ENCODE measurements at places on chromosomes 16 and 17. TPM values are rescaled to one million over a fixed set of nuclear protein-coding genes. Genes with fewer than 3 reads are reported as not detected.

DNA sequence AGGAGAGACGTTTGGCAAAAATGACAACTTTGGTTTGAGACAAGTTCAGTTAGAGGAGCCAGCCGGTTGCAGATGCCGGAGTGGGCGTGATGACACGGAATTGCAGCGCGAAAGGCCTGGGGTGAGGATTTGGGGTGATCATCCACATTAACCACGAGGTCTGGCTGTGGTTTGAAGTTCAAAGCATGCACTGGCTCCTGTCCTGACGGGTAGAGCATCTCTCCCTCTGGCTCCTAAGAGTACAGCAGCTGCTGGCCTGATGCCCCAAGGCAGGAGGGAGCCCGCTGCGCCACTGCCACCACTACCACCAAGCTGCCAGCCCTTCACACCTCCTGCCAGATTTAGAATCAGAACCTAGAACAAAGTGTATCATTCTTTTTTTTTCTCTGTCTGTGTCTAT is 3.7 kb downstream of the RHBDL3 start:
- H3K27ac ChIP-seq = no peak overlapping the region
- peak; percentile 57 for DNase-seq
- peaks cover 51% of the 10 kb centered on the region for H3K27me3 ChIP-seq
- H3K36me3 ChIP-seq = no peaks in the 10 kb centered on the region

- no peak overlapping the region for H3K4me3 ChIP-seq
- H3K4me1 ChIP-seq = no peaks in the 10 kb centered on the region
- H3K27me3 ChIP-seq = no peaks in the 10 kb centered on the region
- no peaks in the 10 kb centered on the region for H3K36me3 ChIP-seq
- no peak for DNase-seq
Measured at GRCh38 chr17:56966338-56966737, 5.5 kb upstream of the COIL start.

The LPCAT2 gene
- 23.5 TPM for total RNA-seq

The KIF2B gene
- not detected for total RNA-seq

GRCh38 chr17:8176197-8176940 is at the start of gene TMEM107:
TMEM107 (minus strand) TSS chr17:8176380; CDS start chr17:8176286, 94 bp downstream.
- peak; percentile 94 for DNase-seq
- H3K27ac ChIP-seq = peak within 1 kb of the TSS; percentile 83
- H3K27me3 ChIP-seq = no peaks in the 10 kb centered on the region
- H3K4me1 ChIP-seq = peaks cover 27% of the 10 kb centered on the region

The KRTAP4-16 gene
- total RNA-seq = not detected

DNA sequence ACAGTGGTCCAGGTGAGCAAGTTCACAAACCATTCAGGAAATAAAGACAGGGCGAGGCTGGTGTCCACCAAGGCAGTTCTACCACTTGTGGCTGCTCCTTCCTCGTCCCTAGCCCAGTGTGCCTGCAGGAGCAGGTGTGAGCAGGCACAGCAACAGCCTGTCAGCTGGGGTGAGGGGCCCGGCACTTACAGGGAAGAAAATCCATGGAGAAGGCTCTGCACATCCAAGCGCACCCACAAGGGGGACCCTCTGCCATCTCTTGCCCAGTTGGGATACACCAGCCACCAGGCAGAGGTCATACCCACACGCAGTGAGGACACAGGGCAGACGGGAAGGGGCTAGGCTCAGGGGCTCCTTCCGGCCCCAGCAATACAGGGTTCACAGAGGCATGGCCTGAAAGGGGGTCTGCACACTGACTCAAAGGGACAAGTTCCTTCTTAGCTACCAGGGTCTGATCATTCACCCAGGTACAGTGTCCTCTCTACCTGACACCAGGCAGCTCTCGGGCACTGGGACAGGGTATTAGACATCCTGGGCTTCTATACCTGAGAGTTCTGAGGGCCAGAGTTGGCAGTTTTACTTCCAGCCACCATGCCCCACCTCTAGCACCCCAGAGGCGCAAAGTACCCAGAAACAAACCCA is 27.0 kb downstream of the CDIP1 start:
- peak; percentile 93 for DNase-seq
- no peak overlapping the region for H3K27ac ChIP-seq
- H3K36me3 ChIP-seq = peaks cover 51% of the 10 kb centered on the region

GRCh38 chr16:48279199-48279598 is 31.9 kb upstream of the ABCC11 start:
- peaks cover 44% of the 10 kb centered on the region for H3K36me3 ChIP-seq
- H3K27me3 ChIP-seq = no peaks in the 10 kb centered on the region
- H3K4me3 ChIP-seq = no peak overlapping the region
- H3K27ac ChIP-seq = no peak overlapping the region
- DNase-seq = no peak
- no peaks in the 10 kb centered on the region for H3K4me1 ChIP-seq

The KRT39 gene
- total RNA-seq = 0.36 TPM

GRCh38 chr17:8628609-8629169 is 1.8 kb downstream of the MYH10 start:
- H3K4me3 ChIP-seq = peak overlapping the region; percentile 95
- H3K27me3 ChIP-seq = peaks cover 11% of the 10 kb centered on the region
- no peaks in the 10 kb centered on the region for H3K36me3 ChIP-seq
- H3K4me1 ChIP-seq = peaks cover 19% of the 10 kb centered on the region
- no peak for DNase-seq
- H3K27ac ChIP-seq = no peak overlapping the region

GRCh38 chr16:31134625-31135534 is 647 bp downstream of the PRSS8 start:
- peaks cover 10% of the 10 kb centered on the region for H3K4me1 ChIP-seq
- H3K27ac ChIP-seq = no peak overlapping the region
- DNase-seq = peak; percentile 77
- H3K4me3 ChIP-seq = no peak overlapping the region
- peaks cover 4% of the 10 kb centered on the region for H3K27me3 ChIP-seq
- H3K36me3 ChIP-seq = no peaks in the 10 kb centered on the region

DNA sequence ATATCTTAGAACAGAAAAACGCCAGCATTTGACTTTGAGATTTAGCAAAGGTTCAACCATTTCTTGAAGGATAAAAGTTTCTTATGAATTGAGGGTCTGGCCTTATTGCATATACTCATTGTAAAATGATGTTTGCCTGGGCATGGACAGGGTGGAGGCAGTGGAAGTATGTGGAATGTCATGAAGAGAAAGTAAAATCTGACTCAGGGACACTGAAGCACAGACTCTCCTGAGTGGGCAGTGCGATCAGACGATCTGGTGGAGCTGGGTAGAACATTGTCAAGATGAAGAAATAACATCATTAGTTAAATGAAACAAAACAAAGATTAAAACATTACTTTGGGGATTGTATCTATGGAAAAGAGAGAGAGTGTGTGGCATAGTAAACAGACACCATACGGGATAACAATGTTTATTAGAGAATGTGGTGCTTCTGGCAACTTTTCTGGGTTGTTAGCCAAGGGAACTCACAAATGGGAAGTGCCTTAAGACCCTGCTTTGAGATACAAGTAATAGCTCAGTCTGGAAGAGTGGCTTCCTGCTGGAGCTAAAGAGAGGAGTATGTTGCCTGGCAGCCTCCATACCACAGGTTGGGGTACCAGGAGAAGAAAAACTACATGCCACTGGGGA is 4.4 kb downstream of the MAP3K3 start:
- peak overlapping the region; percentile 46 for H3K4me3 ChIP-seq
- H3K4me1 ChIP-seq = peaks cover 23% of the 10 kb centered on the region
- peak overlapping the region; percentile 52 for H3K27ac ChIP-seq

The GJC1 gene
- 10.3 TPM for total RNA-seq

The MILR1 gene
- total RNA-seq = 12.3 TPM

- peaks cover 10% of the 10 kb centered on the region for H3K36me3 ChIP-seq
- H3K27ac ChIP-seq = peak overlapping the region; percentile 13
- no peak overlapping the region for H3K4me3 ChIP-seq
- DNase-seq = peak; percentile 91
Measured at GRCh38 chr17:412211-413015, 59.8 kb upstream of the RPH3AL start.

DNA sequence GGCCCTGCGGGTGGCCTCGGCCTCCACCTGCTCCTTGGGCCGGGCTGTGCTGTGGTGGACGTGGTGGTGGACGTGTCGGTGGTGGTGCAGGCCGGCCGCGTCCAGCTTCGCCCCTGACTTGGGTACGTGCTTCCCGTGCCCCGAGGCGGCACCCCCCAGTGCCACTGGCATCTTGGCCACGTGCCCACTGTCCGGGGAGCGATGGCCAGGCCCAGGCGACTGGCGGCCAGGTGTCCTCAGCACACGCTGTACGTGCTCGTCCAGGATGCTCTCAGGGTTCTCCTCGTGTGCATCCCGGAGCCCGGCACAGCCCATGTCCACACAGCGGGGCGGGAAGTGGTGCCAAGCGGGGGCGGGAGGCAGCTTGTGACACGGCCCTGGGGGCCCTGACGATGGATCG is 14.9 kb downstream of the PDIA2 start:
- DNase-seq = no peak
- H3K36me3 ChIP-seq = peaks cover 18% of the 10 kb centered on the region
- H3K4me3 ChIP-seq = no peak overlapping the region
- H3K27me3 ChIP-seq = no peaks in the 10 kb centered on the region
- H3K4me1 ChIP-seq = no peaks in the 10 kb centered on the region
